Activated CD4-positive, alpha-beta T cell treated with anti-CD3 and anti-CD28 coated beads, Interleukin-2, amount 50 U/mL, for 16 hours (primary cell): ENCODE measurements at places on chromosomes 7 and 10.
A peak's percentile ranks its signal among the peaks of the same experiment; 100 is the strongest.

GRCh38 chr10:127563718-127564553 lies 14.8 kb downstream of the NPS start:
- peak; percentile 25 for DNase-seq

DNA sequence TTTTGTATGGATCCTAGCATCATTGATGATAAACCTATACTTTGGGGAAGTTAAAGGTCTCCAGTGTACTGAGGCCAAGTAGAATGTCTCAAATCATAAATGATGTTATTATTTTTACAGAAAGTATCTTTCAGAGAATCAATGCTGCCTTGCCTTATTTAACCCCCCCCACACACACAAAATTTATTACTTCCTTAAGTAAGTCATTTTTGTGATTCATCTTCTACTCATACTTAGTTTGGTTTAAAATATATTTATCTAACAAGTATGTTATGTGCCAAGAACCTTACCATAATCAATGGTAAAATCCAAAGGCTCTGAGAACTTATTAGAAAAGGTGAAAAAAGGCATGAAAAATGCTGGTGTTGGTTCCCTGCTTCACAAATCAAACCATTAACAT lies 18.8 kb upstream of the CLDN12 start:
- no peak for DNase-seq

DNA sequence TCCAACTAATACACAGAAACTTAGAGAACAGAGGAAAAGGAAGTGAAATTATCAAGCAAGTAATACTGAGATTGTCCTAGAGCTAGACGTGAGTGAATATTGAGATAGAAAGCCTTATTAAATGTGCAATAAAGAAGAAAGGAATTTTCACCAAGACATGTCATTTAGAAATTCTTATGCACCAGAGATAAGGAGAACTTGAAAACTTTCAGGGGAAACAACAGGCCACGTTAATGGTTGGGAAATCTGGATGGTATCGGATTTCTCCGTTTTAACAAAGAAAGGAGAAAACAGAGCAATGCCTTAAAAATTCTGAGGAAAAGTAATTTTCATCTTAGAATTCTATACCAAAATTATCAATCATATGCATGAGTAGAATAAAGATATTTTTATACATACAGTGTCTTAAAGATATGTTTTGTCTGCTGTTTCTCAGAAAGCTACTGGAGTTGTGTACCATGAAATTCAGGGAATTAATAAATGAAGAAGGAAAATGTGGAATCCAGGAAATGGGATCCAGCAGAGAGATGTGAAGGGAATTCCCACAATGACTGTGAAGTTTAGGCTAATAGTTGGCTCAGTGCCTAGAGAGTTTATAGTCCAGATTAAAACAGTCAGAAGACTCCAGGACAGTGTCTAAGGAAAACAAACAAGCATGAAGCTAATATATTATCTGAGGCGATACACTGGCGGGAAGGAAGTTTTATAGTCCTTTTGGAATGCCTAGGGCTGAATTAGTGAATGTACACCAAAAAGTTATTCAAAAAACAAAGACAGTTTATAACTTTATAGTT lies 159.5 kb downstream of the PPP1R9A start:
- DNase-seq = no peak

DNA sequence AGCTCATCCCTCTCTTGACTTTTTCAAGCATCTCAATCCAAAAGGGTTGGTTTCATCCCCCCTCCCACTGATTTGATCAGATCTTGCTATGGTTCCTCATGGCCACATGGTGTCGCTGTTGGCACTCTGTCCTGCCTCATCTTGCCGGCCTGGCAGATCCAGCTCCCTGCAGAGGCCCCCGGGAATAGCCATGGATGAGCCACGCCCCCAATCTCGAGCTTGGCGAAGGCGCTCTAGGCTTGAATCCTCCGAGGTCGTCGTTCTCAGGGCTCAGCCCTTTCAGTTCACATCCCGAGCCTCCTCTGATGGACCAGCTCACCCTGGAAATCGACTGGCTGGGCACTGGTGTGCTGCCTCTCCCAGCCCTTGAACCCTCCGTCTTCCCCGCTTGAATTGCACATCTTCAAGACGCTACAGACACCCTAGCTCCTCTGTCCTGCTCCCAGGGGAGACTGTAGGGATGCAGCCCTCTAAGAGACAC lies 628.7 kb downstream of the TYW1 start:
- peak; percentile 24 for DNase-seq

DNA sequence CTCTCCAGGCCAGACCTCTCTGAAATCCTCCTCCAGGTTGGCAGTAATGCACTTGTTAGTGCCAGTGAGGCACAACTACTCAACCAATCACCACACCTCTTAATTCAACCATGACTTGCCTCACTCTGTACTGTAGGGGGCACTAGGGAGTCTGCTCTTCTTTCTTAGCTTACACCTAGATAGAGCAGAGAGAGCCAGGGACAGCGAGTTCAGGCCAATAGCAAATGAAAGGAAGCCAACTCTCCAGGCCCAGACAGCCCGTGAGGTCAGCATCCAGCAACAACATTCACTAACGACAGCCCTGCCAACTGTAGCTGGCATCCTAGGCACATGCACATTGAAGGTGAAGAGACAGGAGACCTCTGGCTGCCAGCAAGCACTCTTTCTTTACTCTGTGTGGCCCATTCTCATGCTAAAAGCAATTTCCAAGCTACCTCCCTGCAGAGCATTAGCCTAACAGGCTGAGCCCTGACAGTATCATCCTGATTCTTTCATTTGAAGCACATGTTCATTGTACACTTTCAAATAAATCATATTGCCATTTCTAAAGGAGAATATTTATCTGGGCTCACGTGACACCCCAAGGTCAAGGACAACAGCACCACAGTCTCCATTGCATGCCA lies 136.3 kb downstream of the DPY19L1 start:
- peak; percentile 10 for DNase-seq
